Peyer's patch (tissue), 4 donors: ENCODE measurements at places on chromosomes 12 and 14. TPM values are rescaled to one million over a fixed set of nuclear protein-coding genes. Genes with fewer than 3 reads are reported as not detected.

GRCh38 chr12:29804019-29804418 is 20.3 kb upstream of the TMTC1 start:
- DNase-seq: no peak

GRCh38 chr12:17818931-17819330 is 271.1 kb downstream of the RERGL start:
- no peak for DNase-seq

DNA sequence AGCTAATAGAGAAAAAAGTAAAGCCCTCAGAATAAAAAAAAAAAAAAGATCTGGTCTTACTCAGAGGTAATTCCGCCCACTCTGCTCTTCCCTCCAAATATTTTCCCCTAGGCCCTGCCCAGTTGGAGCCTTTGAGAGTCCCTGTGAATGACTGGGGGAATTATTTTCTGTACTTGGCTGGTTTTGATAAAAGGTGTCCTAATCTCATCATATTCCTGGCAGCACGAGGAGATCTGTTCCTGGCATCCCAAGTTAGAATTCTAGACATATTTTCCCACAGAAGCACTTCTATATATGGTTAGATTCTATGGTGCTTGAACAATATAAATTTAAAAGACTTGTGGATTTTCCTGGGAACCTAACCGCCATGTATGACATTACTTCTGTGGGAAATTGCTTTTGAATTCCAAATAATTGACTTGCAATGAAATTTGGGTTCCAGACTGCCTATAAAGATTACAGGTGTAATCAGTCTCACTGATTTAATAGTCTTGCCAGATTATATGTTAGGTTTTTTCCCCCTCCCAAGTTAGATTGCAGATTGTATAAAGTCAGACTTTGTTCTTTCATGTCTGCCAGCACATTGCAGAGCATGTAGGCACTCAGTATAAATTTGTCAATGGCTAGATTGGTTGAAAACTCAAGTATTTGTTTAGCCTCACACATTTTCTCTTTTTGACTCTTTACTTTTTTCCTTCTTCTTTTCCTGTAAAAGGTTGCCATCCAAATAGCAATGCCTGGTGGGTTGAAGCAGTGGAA is 12.3 kb downstream of the GPX2 start:
- no peak for DNase-seq

- no peak for DNase-seq
These were observed 6.8 kb upstream of the HNF1A start for GRCh38 chr12:120971299-120972180.

- no peak for DNase-seq
These were observed 297.1 kb downstream of the PDZRN4 start for GRCh38 chr12:41485203-41485602.

DNA sequence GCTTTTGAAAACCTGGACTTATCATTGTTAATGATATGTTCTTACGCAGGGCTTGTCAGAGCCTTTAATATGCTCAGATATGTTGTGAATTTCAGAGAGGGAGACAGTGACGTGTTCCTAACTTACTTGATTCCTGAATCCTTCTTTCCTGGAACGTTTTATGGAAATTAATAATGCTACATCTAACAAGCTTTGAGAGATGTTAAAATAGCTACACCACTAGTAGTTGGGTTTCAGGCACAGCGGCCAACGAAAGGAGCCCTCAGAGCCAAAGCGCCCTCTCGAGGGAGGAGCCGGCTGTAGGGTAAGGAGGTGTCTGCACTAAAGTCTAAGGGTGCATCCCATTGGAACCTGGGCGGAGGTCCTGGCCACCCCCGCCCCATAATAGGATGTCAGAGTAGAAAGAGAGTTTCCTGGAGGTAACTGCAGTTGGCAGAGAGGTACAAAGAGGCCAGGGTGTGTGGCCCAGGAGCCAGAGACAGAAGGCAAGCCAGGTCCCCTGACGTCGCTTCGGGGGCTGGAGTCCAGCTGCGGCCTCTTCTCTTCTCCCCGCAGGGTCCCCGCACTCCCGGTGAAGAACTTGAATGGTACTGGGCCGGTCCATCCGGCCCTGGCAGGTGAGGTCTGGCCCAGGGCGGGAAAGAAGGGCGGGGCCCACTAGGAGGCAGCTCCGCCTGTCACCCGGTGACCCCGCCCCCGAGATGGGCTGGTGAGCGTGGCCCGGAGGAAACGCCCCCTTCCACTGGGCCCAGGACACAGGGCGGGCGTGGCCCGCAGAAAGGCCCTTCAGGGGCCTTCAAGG is 36.3 kb downstream of the DTX1 start:
- peak; percentile 66 for DNase-seq

The ARMH4 gene
- 1.7 TPM for total RNA-seq

DNA sequence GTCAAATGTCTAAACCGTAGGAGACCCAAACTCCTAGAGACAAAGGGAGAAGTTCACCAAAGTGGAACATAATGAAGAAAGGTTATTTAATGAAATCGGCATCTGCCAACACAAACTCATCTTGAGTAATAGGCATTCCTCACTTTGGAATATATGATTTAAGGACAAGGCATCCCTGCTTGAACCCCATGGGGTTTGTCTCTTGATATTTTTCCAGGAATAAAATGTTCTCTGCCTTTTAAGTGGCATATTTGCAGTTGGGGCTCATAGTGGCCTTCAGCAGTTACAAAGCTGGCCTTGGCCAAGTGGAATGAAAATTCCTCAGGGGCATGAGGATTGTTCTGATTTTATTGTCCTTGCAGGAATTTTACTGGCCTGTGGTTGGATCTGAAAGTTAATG is 7.1 kb downstream of the POP5 start:
- no peak for DNase-seq

The ITGB7 gene
- 3.8 TPM for total RNA-seq

The KRT80 gene
- 0.38 TPM for total RNA-seq

DNA sequence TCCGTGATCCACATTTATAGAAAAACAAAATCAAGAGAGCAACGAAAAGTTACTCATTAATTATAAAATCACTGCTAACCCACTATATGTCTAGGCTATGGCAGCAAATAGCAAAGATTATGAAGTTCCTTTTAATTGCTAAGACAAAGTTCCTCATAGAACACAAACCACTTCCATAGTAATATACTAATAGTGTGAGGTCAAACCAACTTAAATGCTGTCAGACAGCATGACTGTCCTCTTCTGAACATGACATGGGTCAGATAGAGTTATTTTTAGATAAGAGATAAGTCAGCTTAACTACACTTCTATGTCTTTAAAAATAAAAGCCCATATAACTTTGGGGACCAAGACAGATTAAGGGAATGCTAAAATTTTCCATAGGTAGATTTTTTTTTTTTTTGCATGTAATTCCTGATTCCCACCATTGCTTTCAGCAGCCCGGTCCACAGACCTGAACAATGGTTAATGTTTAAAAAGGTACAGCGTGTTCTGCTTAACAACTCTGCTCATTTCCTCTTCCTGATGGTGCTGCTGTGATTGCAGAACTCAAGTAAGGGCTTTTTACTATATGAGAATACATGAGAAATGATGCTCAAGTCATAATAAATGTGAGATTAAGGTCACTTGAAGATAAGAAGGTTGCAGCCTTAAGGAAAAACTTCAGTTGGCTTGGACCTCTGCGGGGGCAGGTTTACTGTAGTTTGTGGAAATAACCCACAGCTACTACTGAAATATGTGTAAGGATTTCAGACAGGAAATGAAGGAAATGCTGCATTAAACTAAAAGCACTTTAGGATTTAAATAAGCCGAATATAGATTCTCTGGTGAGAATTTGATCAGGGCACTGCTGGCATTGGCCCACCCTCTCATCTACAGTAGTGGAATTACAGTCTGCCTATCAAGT is 37.7 kb upstream of the DUSP6 start:
- no peak for DNase-seq

GRCh38 chr12:2129076-2129475 is 76.3 kb downstream of the CACNA1C start:
- no peak for DNase-seq

GRCh38 chr14:43949400-43949799 is 557.7 kb downstream of the FSCB start:
- no peak for DNase-seq

GRCh38 chr12:103196467-103196866 is 239.0 kb downstream of the ASCL1 start:
- DNase-seq: no peak

DNA sequence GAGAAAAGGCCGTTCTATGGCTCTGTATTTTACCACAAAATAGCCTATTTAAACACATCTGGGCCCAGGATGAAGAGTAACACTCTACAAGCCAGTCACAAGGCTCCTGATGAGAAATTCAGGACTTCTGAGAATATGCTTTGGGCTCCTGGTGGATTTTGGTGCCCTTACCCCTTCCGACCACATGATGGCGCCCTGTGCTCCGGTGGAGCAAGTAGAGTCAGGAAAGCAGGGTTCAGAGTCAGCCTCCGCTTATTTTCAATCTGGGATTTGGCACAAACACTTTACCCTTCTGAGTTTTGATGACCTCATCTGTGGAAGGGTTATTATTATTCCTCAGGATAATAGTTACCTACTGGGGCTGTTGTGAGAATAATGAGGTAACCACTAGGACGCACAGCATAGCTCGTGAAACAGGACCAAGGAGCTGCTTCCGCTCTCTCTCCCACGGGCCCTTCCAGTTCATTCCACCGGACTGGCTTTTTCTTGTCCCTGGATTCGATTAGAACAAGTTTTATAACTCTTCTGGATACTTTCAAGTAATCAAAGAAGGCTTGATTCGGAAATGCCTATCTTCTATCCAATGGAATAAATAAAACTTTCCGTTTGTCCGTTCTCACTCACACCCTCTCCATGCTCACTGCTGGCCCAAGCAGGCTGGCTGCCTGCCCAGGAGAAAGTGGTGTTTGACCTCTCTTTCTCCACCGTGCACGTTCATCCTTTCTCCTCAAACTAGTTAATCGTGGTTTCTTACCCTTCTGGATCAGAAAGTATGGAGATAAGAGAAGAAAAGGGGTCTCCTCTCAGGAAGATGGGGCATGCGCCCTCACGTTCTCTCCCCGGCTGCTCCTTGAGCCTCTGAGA is 104.6 kb downstream of the GALC start:
- no peak for DNase-seq

DNA sequence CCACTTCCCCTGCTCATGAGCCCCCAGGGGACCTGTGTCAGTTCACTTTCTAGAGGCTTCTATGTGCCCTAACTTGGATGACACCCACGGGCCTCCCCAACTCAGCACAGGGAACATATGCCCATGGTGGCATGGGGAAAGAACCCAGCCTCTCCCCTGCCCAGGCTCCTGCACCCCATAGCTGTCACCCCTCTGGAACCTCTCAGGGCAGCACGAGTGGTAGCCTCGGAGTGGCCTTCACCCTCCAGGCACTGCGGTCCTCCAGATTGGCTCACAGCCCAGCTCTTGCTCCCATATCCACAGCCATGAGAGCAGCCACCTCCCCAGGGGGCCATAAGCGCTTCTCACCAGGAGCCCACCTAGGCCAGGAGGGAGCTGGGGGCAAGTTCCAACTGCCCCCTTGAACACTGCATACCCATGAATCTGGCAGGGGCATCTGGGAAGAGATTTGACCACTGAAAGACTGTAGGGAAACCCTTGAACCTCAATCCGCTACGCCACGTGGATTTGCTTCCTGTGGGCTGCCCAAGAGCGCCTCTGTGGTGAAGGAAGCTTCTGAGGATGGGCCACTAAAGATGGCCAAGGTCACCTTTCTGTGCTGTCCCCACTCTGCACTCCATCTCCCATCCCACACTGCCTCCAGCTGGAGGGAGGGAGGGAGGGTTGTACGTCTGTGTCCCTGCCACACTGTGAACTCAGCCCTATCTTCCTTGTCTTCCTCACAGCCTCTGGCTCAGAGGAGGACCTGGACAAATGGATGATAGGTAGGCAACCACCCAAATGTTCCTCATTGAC is 11.9 kb downstream of the PLD4 start:
- no peak for DNase-seq

GRCh38 chr14:52455291-52456088 is 96.8 kb downstream of the TXNDC16 start:
- DNase-seq: no peak

DNA sequence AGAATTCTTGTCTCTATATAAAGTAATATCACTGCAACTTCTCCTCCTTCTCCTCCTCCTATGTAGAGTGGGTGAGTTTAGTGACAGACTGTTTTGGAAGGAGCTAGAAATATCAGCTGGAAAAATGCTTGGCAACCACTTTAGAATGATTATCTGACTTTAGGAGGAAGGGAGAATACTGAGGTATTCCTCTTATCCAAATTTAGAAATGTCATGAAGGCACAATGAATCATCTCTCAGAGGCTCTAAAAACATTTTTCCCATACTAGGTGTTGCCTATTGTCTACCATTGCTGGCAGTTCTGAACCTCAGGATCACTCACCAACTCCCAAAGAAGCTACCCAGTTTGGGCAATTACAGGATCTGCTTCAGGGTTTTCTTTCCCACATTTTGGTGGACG is 306.6 kb upstream of the ATP2B1 start:
- DNase-seq: no peak

DNA sequence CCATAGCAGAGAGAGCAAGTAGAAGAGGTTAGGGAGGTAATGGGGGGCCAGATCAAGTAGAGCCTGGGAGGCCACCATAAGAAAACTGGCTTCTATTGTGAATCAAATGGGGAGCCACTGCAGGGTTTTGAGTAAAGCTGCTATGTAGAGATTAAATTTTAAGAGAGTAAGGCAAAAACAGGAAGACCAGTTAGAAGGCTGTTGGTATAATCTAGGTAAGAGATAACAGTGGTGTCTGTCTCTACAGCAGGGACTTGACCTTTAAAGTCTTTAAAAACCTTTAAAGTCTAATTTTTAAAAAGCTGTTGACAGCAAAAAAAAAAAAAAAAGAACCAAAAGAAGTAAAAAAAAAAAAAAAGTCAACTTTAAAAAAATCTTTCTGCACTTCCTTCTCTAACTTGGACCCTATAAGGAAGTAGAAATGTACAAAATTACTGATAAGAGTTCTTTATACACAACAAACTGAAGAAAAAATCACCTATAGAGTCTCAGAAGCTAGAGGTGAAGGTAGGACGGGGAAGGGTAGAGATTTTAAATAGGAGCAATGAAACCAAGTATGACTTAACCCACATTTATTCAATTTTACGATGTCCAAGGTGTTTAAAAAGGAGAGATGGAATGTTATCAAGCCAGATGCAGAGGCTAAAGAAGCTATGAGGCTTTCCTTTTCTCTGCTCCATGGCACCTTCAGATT is 26.1 kb downstream of the SGPP1 start:
- no peak for DNase-seq

The OR9K2 gene
- not detected for total RNA-seq

- DNase-seq: no peak
These were observed 693.8 kb downstream of the BCL11B start for GRCh38 chr14:98578204-98578603.

- DNase-seq: no peak
These were observed 6.7 kb downstream of the HSD17B6 start for GRCh38 chr12:56769868-56770267.

The MYF5 gene
- total RNA-seq: not detected

DNA sequence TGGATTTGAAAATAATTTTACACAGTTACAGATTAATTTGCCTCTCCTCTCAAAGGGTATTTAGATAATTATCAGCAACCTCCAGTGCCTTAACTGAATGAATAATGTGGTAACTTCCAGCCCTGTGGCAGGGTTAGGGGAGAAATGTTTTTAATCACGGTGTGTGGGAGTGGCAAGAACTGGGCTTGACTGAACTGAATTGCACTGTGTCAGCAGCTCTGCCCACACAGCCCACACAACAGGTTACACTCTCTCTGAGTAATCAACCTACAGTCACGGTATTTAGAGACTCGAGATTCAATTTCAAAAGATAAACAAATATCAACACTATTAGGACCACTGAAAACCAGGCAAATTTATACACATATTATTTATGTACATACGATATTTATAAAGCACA is 198.5 kb downstream of the KCNC2 start:
- DNase-seq: no peak

- DNase-seq: peak; percentile 78
These were observed at the start of gene CACNB3 for GRCh38 chr12:48817873-48818830. Gene CACNB3, plus strand, starts transcription at chr12:48818496. Its CDS starts 434 bp downstream, at chr12:48818930.
